ENCODE measurements at places on chromosomes 11 and 22. TPM values are rescaled to one million over a fixed set of nuclear protein-coding genes. Genes with fewer than 3 reads are reported as not detected.

DNA sequence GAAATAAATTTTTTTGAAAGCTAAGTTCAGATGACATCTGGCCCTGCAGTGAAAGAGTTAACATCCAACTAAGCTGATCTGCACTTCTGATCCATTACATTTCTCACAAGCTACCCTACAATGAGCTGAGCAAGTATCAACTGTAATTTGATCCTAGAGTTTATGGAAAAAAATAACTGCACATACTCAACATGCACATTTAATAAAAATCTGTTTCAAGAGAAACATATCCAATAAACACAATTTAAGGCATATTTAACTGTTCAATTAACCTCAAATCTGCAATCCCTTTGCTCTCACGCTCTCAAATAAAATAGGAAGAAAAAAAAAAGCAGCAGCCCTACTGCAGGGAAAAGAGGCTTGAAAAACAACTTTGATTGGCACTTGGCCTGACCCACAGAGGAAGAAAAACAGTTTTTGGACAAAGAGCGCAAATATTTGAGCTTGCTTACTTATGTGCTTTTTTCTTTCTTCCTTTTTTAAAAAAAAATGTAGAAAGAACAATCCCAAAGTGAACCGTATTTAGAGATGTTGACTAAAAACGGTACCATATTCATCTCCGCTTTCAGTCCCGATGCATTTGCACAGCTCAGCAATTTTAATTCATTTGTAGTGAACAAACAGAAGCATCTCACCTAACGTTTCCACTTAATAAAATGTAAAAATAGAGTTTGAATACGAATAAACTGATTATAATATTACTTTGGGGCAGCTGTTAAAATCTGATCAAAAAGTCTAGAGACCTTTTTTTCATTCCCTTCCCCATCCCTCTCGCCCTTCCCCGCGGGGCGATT lies 1.6 kb downstream of the SESN3 start:
- no peak for DNase-seq

DNA sequence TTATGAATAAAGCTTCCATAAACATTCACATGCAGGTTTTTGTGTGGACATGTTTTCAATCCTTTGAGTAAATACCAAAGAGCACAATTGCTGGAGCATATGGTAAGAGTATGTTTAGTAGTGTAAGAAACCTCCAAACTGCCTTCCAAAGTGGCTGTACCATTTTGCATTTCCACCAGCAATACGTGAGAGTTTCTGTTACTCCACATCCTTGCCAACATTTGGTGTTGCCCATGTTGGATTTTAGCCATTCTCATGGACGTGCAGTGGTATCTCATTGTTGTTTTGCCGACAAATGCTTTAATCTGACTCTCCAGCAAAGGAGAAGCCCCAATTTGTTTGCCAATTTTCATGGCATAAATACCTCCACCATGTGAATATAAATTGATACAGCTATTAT lies 103.9 kb upstream of the TMEM45B start:
- no peak for DNase-seq

DNA sequence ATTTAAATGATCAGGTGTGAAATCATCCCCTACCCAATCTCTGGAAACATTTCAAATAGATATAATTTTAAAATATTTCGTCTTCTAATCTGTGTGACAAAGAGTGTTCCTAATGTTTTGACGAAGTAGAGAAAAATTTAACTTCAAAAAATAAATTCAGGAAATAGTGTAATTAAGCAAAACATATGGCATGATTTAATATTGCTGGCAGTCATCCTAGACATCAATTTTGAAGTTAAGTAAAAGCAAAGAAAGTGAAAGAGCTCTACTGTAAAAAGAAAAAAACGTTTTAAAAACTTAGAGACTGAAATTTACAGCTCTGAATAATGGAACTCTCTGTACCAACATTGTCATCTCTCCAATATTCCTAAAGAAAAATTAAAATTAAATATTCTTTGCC lies 1062.3 kb downstream of the LRRC4C start:
- no peak for DNase-seq

GRCh38 chr22:33606504-33606903 lies 313.8 kb downstream of the LARGE1 start:
- no peak for DNase-seq

The FADS1 gene
- total RNA-seq = 95.9 TPM

GRCh38 chr11:80595011-80595410 lies 1154.2 kb upstream of the TENM4 start:
- DNase-seq = no peak

DNA sequence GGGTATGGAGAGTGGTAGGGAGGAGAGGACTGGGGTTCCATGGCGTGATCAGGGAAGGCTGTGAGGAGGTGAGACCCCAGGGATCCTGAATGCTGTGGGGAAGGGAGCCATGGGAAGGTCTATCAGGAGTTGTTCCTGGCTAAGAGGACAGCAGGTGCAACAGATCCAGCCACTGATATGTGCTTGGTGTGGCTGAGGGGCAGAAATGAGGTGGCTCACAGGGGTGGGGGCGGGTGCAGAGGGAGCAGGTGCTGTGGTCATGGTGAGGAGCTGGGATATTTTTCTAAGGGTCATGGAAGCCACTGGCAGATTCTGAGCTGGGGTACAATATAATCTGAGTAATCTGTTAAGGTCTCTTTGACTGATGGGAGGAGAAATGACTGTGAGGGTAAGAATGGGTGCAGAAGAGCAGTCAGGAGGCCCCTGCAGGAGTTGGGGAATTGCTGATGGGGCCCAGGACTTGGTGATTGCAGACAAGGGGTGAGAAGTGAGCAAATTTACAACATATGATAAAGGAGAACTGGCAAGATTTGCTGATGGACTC lies 31.3 kb upstream of the DMC1 start:
- DNase-seq = no peak

The RCOR2 gene
- 4.2 TPM for total RNA-seq

The HEPACAM gene
- not detected for total RNA-seq

The FADD gene
- total RNA-seq = 21.4 TPM

DNA sequence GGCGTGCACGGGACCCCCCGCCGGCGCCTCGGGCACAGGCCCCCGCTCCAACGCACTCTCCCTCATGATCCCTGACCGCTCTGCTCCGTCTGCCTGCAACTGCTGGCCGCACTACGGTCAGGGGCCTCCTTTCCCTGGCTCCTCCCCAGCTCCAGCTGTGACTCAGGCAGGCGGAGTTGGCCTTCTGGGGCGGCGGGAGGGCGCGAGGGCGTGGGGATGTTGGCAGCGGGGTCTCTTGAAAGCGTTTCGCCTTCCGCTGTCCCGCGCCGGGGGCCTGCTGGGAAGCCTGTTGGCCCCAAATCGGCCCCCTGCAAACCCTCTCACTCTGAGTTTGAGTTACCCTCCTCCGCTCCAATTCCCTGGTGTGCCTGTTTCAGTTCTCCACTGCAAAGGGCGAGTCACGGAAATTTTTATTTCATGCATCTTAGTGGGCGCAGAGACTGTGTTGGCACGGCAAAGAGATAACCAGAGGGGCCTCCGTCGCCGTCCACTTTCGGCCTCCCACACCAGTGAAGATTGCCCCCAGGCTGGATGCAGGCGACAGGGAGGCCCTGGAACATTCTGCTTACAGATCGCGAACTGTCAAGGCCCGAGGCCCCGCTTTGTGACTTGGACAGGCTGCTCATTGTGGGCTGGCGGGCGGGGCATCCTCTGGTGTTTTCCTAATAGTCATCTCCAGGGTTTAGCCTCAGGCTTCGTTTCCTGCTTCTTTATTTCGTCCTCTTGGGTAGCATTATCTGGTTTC lies at the start of gene CAVIN3:
TSS of gene CAVIN3 (minus strand) at position 91 of the 745 bp plus-strand sequence. CDS start at position 66, 25 bp downstream.
- no peak for DNase-seq

DNA sequence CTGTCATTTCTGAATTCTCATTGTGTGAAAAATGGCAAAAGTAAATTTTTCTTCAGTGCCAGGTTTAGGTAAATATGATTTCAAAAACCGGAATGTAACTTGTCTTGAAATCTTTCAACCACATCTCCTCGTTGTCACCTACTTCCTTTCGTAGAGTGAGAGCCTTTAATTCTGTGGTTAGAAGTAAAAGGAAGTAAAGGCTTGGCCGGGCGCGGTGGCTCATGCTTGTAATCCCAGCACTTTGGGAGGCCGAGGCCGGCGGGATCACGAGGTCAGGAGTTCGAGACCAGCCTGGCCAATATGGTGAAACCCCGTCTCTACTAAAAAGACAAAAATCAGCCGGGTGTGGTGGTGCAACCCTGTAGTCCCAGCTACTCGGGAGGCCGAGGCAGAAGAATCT lies 29.8 kb downstream of the SGSM3 start:
- DNase-seq = no peak
